ENCODE measurements at places on chromosomes 7 and 10.
A peak's percentile ranks its signal among the peaks of the same experiment; 100 is the strongest.

DNA sequence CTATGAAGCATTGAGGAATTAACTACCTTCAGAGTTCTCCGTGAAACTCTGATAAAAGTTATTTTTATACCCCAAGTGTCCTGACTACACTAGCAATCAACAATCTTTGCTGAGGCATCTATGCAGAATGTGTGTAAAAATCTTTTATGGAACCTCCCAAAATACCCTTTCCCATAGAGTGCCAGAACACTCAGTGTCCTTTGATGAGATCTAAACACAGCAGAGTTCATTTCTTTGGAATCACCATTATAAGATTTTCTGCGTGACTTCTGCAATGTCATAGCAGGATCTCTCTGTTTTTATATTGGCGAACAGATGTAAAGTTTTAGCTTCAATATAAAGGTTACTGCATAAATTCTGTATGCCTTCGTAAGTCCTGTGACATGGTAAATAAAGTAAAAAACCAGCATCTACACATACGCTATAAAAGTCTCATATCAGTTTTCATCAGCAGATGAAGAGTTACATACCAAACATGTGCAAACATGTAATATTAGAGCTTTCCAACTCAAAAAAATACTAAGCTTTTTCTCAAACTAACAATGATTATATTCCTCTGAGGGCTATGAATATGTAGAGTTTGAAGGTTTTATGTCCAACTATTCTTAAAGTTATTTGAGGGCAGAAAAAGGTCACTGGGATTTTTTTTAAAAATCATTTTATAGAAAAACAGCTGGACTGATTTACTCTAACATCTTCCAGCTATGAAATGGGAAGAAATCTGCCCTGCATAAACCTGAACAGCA lies 67.2 kb downstream of the SKIDA1 start:
- no peak for DNase-seq

GRCh38 chr10:77925795-77926565 lies 575 bp downstream of the DLG5 start:
- DNase-seq = peak; percentile 89

- no peak for DNase-seq
These were observed 19.5 kb downstream of the ATP6V1F start for GRCh38 chr7:128882134-128882533.

DNA sequence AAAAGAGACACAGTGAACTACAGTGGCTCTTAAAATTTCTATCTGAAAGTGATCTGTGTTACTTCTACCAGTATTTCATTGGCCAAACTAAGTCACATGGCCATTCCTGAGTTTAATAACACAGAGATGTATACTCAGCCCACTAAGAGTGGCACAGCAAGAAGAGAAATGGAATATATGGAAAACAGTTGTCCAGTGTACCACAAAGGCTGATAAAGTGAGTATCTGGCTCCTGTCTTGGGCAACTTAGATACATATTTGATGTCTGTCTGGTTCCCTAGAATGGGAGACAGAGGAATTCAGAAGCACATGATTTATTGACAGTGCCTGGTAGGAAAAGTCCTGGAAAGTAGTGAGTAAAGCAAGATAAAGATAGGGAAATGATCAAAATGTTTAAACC lies 10.1 kb upstream of the PON1 start:
- no peak for DNase-seq

DNA sequence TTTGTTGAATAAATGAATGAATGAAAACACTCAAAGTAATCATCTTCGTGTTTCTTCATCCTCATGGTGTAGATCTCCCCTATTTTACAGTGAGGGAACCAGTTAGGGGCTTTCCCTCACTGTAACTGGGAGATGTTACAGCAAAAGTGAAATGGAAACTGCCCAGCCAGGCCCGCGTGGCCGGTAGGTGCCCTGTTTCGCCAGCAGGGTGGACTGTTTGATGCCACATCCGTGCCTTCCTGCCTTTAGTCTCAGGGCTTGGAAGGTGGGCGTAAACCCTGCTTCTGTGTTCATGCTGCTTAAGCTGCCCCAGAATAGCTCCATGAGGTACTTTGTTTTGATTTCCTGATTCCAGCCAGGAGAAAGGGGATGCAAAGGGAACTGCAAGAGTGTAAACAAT lies 268.8 kb downstream of the PLXNA4 start:
- DNase-seq = no peak

DNA sequence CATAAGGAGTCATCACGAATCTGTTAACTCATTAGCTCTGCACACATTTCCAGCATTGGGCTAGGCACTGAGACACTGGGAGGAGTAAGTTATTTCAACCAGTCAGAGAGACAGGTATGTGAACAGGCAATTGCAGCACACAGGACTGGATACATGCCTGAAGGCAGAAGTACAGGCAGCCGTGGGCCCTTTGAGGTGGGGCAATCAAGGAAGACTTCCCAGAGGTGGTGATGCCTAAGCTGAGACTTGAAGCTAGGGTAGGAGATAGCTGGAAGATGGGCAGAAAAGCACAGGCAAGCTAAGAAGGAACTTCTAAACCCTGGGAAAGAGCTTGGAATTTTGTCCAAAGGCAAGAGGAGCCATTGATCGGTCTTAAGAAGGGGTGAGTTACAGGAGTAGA lies 249.7 kb downstream of the EMX2 start:
- no peak for DNase-seq

DNA sequence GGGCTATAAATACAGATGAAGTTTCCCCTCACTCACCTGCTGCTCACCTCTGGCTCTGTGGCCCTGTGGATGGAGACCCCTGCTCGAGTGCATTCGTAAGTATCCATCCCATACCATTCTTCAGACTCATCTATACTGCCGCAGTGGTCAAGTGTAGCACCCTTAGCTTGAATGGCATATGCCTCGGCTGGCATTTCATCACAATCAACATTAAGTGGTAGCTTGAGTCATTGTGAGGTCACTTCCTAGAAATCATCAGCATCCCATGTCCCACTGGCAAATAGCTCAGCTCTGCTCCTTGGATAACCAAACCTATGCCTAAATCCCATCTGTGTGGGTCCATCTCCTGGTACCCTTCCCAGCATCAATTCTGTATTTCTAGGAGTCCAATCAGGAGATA lies 38.2 kb downstream of the MDH2 start:
- DNase-seq = no peak

- no peak for DNase-seq
These were observed 62.7 kb downstream of the GRM3 start for GRCh38 chr7:86706406-86706805.

DNA sequence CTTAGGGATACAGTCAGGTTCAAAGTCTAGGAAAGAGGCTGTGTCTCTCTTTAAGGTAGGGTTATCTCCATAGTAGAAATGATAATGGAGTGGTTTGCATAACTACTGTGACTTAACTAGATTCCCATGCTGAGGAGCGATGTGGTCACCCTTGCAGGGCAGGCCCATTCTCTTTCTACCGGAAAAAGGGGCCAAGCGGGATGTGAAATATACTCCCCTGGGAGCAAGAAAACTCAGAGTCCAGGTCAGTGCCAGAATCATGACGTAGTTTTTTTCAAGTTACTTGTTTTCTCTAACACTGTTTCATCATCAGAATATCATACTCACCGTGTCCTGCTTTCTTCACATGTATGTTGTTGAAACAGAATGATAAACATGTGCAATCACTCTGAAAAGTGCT lies 649.0 kb upstream of the ANKRD30A start:
- no peak for DNase-seq

- DNase-seq = no peak
These were observed 25.5 kb upstream of the ABLIM1 start for GRCh38 chr10:114683593-114683992.

DNA sequence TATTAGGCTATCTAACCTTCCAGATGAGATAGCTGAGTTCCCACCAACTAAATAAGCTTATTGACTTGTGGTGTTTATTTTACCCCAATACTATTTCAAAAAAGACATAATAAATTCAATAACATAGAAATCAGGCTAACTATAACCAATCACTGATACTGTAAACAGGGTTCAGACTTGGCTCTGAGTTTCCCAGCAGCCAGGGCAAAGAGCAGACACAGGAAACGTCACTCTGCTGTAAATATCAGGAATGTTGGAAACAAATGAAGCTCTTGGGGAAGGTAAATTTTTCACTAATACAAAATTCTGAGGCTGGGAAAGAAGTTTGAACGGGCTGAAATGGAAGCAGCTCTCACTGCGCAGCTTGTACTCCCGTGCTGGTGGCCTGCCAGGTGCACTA lies 114.6 kb downstream of the GALNT11 start:
- no peak for DNase-seq

DNA sequence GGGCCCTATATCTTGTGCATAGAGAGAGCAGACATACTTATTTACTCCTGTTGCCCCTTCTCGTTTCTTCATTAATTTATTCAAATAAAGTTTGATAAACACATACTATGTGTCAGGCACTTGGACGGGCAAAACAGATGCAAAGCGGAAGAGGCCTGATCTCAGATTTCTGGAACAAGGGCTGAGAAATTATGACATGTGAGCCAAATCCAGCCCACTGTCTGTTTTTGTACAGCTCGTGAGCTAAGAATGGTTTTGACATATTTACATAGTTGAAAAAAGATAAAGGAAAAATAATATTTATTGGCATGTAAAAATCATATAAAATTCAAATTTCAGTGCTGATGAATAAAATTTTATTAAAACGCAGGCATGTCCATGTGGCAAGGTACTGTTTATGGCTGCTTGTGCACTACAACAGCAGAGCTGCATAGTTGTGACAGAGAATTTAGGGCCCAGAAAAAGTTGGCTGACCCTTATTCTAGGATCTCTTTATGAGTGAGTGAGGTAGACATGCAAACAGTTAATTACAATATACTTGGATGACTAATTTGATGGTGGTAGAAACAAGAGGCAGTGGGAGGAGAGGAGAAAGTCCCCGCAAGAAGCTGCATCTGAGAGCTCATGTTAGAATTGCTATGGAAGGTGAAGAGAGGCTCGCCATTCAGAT lies 68.1 kb upstream of the ITPRID1 start:
- DNase-seq = no peak

DNA sequence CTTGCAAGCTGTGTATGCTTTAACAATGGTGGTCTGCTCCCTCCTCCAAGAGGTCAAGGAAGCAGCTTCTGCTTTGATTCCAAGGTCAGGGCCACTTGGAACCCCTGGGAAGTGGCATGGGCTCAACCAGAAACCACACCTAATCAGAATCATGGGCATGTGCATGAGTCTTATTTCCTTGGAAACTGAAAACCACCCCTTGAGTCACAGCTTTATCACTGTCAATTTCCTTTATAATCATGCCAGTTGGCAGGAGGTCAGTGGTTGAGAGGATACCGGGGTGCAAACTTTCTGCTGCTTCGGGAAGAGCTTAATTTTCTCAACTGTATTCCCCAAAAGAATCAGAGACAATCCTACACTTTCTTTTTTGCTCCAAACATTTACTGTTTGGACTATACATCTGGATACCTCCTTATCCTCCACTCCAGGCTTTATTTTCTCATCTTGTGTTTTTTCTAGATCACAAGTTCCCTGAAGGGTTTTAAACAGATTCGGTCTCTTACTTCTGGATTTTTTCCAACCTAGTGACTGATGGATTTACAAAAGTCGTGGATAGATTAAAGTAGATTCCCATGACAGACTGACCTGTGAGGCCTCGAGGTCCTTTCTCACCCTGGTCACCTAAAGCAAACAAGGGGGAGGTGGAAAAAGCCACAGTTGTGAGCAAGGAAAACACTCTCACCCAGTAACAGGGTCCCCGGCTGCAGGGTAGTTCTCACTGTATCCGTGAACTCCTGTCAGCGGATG lies 36.0 kb downstream of the COL17A1 start:
- no peak for DNase-seq

- no peak for DNase-seq
These were observed 110.0 kb downstream of the EMX2 start for GRCh38 chr10:117652228-117653169.

GRCh38 chr7:48643431-48644013 lies 280.8 kb upstream of the CDC14C start:
- no peak for DNase-seq

- DNase-seq = peak; percentile 68
These were observed 160.5 kb downstream of the GFRA1 start for GRCh38 chr10:116112232-116113231.

DNA sequence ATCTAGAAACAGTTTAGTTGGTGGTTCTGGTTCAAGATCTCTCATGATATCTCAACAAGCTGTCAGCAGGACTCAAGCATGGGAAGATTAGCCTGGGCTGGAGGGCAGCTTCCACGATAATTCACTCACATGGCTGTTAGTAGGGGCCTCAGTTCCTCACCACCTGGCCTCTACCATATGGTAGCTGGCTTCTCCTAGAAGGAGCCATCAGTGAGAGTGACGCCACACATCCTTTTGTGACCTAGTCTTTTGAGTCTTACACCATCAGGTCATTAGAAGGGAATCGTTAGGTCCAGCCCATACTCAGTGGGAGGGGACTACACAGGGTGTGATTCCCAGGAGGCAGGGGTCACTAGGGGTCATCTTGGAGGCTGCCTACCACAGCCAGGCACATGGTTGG lies 239.3 kb upstream of the PLPP4 start:
- DNase-seq = no peak

- DNase-seq = no peak
These were observed 197.2 kb downstream of the EBF3 start for GRCh38 chr10:129766611-129767550.

DNA sequence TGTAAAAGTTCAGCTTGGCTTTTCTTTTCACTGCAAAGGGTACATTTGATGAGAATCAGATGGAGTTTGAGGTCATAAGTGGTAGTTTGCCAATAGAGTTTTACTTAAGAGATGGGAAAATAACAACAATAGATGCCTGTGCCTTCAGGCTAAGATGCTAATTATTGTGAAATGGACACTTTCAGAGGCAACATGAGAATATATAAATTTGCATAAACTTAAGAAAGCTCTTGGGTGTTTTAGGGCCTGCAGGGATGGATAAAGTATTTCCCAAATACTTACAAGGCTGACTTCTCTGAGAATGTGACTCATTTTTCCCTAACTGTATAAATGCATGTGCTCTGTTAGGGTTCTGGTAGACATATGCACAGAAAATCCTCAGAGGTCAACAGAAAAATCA lies 200.3 kb upstream of the SVIL start:
- no peak for DNase-seq

DNA sequence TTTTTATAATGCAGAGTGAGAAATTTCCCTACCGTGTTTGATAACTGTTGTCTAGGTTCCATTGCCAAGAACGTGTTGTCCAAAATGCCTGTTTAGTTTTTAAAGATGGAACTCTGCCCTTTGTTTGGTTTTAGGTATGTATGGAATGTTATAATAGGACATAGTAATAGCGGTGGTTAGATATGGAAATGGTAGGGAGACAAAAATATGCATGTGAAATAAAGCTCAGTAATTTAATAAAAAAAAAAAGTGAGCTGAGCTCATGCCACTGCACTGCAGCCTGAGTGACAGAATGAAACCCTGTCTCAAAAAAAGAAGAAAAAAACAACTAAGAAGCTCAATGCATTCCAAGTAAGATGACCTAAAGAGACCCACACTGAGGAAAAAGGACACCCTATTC lies 72.9 kb downstream of the ZNF783 start:
- DNase-seq = no peak

DNA sequence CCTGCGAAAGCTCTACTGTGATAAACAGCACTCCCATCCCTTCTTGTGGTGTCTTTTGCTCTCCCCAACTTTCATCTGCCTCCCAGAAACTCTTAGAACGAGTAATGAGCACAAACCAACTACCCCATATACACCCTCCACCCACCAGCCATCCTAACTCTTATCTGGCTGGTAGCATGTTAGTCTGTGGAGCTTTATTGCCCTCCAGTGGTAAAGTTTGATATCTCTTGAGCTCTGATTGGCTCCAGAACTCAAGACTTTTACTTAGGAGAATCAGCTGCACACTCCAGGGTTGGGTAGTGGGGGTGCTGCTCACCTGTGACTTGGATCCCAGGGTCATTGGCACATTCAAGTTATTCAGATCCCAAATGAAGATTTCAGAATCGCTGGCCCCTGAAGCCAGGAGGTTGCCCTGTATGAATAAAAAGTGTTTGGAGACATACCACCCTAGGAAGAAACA lies 10.9 kb downstream of the SEC31B start:
- DNase-seq = no peak

- no peak for DNase-seq
These were observed 34.3 kb upstream of the CACNA2D1 start for GRCh38 chr7:82477733-82478515.
